Large intestine (tissue), 12 donors: ENCODE measurements at places on chromosomes 12 and 14. TPM values are rescaled to one million over a fixed set of nuclear protein-coding genes. Genes with fewer than 3 reads are reported as not detected.

PRKD1 gene
- 18.6 TPM for polyA plus RNA-seq

CLEC4C gene
- polyA plus RNA-seq, result 0.07 TPM

SLC7A8 gene
- 94.4 TPM for polyA plus RNA-seq

TAS2R8 gene
- not detected for polyA plus RNA-seq

SSPN gene
- polyA plus RNA-seq, result 11.5 TPM

NABP2 gene
- 29.1 TPM for polyA plus RNA-seq

LMO3 gene
- 1.8 TPM for polyA plus RNA-seq

PLEKHG7 gene
- 0.54 TPM for polyA plus RNA-seq

GRCh38 chr12:127455347-127456265, 811.4 kb upstream of the TMEM132C start:
- H3K36me3 ChIP-seq, result no peaks in the 10 kb centered on the region
- peaks cover 26% of the 10 kb centered on the region for H3K27me3 ChIP-seq
- H3K27ac ChIP-seq, result no peak overlapping the region

DNA sequence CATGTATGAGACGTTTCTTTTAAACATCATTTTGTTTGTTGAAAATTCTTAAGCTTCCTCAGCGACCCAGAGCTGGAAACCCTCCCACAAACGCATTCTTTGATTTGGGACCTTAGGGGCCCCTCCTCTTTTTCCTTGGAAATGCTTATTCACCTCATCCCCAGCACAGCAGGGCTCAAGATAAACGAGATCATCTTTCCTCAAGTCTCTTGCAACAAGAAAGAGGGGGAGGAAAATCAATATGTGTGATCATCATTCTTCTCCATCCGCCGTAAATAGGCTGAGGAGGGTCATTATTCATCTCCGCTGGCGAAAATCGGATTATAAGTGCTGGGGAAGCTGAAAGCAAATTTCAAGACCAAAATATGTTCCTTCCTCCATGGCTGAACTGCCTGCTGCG, 1415.2 kb downstream of the AACS start:
- DNase-seq, result no peak
- no peaks in the 10 kb centered on the region for H3K36me3 ChIP-seq
- H3K27ac ChIP-seq, result no peak overlapping the region
- no peaks in the 10 kb centered on the region for H3K4me1 ChIP-seq

GRCh38 chr14:79419571-79420327, 791.6 kb downstream of the DIO2 start:
- no peak overlapping the region for H3K27ac ChIP-seq
- H3K4me1 ChIP-seq, result peaks cover 3% of the 10 kb centered on the region

DNA sequence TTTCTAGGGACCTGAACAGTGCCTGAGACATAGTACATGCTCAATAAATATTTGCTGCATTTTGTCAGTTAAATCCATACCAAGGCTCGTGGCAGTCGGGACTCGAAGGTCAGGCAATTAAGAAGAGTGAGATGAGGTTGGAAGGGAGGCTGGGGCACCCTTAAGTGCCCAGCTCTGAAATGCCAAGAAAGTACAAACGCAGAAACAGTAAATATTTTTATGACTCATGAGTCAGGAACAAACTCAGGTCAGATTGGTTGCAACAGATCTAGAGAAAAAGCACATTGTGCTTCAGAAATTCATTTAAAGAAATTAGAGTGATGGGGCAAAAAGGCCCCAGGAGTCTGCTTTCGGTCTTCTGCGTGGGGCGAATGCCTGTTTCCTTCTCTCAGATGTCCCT, 83.0 kb upstream of the FZD10 start:
- H3K27me3 ChIP-seq, result peaks cover 10% of the 10 kb centered on the region
- no peaks in the 10 kb centered on the region for H3K4me1 ChIP-seq

DNA sequence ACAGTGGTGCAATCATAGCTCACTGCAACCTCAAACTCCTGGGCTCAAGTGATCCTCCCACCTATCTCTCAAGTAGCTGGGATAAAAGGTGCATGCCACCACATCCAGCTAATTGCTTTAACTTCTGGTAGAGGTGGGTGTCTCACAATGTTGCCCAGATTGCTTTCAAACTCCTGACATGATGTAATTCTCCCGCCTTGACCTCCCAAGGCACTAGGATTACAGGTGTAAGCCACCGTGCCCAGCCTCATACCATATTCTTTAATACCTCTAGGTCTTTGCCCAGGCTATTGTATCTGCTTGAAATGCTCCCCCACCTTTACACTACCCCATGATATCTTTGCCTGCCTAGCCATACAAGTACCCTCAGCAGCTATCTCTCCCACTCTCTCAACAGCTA, 11.3 kb downstream of the R3HDM2 start:
- no peaks in the 10 kb centered on the region for H3K27me3 ChIP-seq
- H3K4me3 ChIP-seq, result no peak overlapping the region
- H3K4me1 ChIP-seq, result no peaks in the 10 kb centered on the region
- peaks cover 18% of the 10 kb centered on the region for H3K36me3 ChIP-seq
- no peak overlapping the region for H3K27ac ChIP-seq
- no peak for DNase-seq

DNA sequence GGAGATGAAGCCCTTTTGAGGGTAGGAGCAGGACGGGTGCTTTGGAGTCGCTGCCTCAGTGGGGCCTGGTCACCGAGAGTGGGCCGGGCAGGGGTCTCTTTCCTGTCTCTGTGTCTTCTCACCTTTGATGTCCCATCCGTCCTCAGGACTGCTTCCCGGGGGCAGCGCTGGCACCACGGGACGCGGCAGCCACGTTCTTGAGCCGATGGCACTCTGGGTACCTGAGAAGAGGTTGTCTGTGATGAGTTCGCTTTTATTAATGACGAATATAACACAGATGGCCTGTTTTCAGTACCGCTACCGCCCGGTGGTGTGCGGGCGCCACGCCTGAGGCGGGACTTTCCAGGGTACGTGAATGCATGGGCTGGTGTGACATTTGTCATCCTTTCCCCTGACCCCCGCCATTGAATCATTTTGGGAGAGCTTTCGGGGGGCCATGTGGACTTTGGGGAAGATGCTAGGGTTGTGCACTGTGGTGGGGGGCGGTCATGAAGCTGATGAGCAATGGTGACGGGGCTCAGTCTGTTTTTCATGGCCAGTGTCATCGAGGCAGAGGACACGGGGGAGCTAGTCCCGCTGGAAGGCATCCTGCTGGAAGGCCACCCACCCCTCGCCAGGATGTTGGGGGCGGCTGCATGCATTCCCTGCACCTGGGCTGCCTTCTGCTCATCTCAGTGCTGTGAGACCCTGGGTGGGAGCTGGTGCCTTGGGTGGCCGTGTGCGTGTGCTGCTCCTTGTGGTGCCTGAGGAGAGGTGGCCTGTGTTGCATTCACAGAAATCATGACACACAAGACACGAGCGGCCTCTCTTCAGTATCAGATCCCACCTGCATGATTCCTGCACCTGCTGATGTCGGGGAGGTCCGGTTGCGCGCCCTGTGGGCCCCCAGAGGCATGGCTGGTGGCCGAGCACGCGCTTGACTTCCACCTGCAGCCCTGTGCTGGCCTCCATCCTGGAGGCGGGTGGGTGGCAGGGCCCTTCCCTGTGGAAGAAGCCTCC, 162.5 kb upstream of the RTL1 start:
- H3K27ac ChIP-seq, result no peak overlapping the region
- H3K4me1 ChIP-seq, result no peaks in the 10 kb centered on the region
- no peak overlapping the region for H3K4me3 ChIP-seq
- no peak for DNase-seq
- no peaks in the 10 kb centered on the region for H3K36me3 ChIP-seq

GRCh38 chr12:120925740-120926563, 21.8 kb upstream of the SPPL3 start:
- H3K36me3 ChIP-seq, result no peaks in the 10 kb centered on the region
- H3K27ac ChIP-seq, result no peak overlapping the region
- peaks cover 4% of the 10 kb centered on the region for H3K4me1 ChIP-seq
- H3K27me3 ChIP-seq, result no peaks in the 10 kb centered on the region
- H3K4me3 ChIP-seq, result no peak overlapping the region

GRCh38 chr12:18907728-18908127, 169.8 kb downstream of the CAPZA3 start:
- peaks cover 6% of the 10 kb centered on the region for H3K4me1 ChIP-seq
- H3K36me3 ChIP-seq, result no peaks in the 10 kb centered on the region
- H3K27me3 ChIP-seq, result no peaks in the 10 kb centered on the region
- DNase-seq, result no peak
- H3K27ac ChIP-seq, result no peak overlapping the region

GRCh38 chr12:116186482-116187150, 90.9 kb downstream of the MED13L start:
- H3K4me1 ChIP-seq, result peaks cover 18% of the 10 kb centered on the region
- H3K4me3 ChIP-seq, result no peak overlapping the region
- no peaks in the 10 kb centered on the region for H3K27me3 ChIP-seq
- DNase-seq, result peak; percentile 44

GRCh38 chr14:95520346-95520745, 3.9 kb upstream of the SYNE3 start:
- H3K4me1 ChIP-seq, result peaks cover 30% of the 10 kb centered on the region
- H3K27ac ChIP-seq, result no peak overlapping the region
- H3K4me3 ChIP-seq, result no peak overlapping the region
- no peaks in the 10 kb centered on the region for H3K36me3 ChIP-seq

GRCh38 chr12:48109424-48109823, 3.5 kb upstream of the SENP1 start:
- no peaks in the 10 kb centered on the region for H3K36me3 ChIP-seq
- no peaks in the 10 kb centered on the region for H3K27me3 ChIP-seq
- DNase-seq, result no peak
- H3K27ac ChIP-seq, result no peak overlapping the region
- peaks cover 17% of the 10 kb centered on the region for H3K4me1 ChIP-seq

- no peaks in the 10 kb centered on the region for H3K27me3 ChIP-seq
- H3K27ac ChIP-seq, result no peak overlapping the region
- no peak overlapping the region for H3K4me3 ChIP-seq
- peaks cover 9% of the 10 kb centered on the region for H3K36me3 ChIP-seq
- no peak for DNase-seq
- H3K4me1 ChIP-seq, result peaks cover 23% of the 10 kb centered on the region
These were observed 24.7 kb downstream of the BDKRB2 start for GRCh38 chr14:96229315-96229714.

DNA sequence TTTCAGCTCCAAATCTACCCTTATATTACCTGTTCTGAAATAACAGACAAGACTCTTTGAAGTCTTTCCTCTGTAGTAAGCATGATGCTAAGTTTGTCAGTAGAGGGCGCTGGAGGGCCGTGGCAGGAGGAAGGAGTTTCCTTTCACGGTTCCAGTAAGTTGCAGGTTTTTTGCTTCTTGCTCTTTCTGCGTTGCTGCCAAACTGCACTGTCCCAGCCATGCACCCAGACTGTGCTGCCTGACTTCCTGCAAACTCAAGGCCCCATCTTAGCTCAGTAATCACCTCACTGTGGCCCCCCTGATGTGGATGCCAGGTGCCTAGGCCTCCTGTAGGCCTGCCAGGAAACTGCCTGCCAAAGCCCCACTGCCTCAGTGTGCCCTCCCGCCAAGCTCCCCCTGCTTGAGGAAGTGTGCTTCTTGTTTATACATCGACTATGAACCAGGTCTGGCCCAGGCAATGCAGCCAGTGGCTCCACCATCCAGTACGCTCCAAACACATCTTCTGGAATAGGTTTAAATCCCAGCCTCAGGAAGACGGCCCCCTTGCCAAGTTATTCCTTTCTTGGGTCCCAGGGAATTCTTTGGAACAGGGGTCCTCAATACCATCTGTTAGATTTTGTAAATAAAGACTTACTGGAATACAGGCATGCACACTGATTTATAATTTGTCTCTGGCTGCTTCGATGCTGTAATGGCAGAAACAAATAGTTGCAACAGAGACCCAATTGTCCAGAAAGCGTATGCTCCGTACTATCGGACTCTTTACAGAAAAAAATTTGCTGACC, 193.7 kb upstream of the LRIG3 start:
- H3K27me3 ChIP-seq, result no peaks in the 10 kb centered on the region
- H3K27ac ChIP-seq, result peak overlapping the region; percentile 55
- H3K4me1 ChIP-seq, result peaks cover 5% of the 10 kb centered on the region
- no peak overlapping the region for H3K4me3 ChIP-seq
- H3K36me3 ChIP-seq, result no peaks in the 10 kb centered on the region
